Stimulated activated CD4-positive, alpha-beta T cell treated with anti-CD3 and anti-CD28 coated beads, Interleukin-12 subunit alpha, Interleukin-12 subunit beta, amount 100 ng/mL, for 48 hours (primary cell): ENCODE measurements at places on chromosomes 3 and 15.

- DNase-seq, result no peak
Observed at GRCh38 chr3:127443581-127444375, 146.8 kb downstream of the TPRA1 start.

DNA sequence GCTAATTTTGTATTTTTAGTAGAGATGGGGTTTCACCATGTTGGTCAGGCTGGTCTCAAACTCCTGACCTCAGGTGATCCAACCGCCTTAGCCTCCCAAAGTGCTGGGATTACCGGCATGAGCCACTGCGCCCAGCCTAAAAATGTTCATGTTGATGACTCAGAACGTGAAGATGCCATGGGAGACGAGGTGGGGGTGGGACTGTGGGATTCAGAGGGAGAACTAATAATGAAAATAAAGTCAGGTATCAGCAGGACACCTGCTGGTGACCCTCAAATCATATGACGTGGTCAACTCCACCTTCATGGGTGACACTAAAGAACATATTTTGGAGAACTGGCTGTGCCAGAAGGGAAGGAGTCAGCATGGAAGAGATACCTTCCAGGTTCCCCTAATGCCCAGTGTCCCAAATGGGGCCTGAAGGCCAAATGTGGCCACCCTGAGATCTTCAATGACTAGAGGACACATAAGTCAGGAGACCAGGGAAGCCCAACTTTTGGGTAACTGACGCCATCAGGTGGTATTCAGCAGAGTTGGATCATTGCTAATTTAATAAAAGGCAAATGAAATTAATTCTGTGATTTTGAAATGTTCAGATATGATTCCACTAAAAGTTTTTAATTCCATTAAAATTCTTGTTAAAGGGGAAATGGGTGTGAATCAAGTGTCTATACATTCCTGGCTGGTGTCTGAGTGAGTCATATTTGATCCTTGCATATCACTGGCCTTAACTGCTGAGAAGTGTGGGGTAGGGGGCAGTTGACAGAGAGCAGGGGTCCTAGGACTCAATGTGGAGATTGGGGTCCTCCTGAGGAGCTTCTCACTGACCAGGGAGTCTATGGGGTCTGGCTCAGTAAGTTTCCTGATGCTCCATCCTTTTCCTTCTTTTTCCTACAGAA, 88.6 kb upstream of the GSK3B start:
- no peak for DNase-seq

GRCh38 chr3:38255627-38256026, 10.0 kb upstream of the SLC22A13 start:
- no peak for DNase-seq

GRCh38 chr3:15207836-15208504, 1.9 kb downstream of the CAPN7 start:
- no peak for DNase-seq

GRCh38 chr3:10817506-10817905, 1.5 kb downstream of the SLC6A11 start:
- no peak for DNase-seq

- no peak for DNase-seq
Observed at GRCh38 chr15:37788767-37789396, 145.6 kb upstream of the TMCO5A start.

DNA sequence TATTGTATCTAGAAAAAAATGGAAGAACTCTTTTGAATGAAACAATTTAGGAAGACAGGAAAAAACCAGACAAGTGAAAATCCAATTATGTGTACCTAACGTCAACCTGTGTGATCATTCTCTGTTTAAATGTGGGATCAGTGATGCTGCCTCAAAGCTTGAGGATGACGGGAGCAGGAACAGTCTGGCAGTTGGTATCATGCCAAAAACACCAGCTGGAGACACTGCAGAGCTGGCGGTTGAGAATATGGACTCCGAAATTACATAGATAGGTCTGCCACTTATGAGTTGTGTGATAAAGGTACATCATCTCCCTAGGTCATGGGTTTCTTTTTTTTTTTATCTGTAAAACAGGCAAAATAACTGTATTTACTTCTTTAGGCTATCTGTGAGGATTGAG, 480.5 kb downstream of the CNTN4 start:
- no peak for DNase-seq

DNA sequence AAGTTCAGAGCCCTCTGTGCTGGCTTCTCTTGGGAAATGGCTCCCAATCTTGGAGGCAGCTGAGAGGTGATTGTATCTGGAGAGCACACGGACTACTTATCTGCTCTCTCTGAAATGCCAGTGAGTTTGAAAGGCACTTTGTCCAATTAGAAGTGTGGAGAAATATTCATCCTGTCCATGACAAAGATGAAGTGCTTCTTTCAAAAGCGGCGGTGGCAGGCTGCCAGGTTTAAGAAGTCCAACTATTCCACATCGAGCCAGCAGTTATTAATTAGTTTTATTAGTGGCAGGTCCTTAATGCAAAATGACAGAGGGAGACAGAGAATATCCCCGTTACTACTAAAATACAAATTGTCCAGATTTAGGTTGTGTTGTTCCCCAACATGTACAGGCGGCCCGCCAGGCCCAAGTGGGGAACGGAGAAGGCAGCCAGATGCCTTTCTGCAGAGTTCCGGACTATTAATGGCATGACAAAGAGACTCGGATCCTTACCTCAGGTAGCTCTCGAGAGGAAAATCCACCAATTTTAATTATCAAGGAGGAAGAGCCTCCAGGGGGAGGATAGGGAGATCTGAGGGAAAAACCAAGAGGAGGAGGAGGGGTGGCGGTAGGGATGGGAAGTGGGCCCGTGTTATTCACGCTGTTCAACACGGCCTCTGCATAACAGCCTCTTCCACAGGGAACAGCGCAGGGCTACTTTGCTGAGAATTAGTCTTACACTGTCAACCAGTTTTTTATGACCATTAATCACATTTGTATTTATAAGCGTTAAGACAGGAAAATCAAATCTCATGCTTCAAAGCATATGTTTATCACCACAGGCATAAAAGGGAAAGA, 42.0 kb downstream of the RORA start:
- DNase-seq, result no peak

GRCh38 chr3:138043266-138044029, 33.5 kb downstream of the CLDN18 start:
- no peak for DNase-seq

DNA sequence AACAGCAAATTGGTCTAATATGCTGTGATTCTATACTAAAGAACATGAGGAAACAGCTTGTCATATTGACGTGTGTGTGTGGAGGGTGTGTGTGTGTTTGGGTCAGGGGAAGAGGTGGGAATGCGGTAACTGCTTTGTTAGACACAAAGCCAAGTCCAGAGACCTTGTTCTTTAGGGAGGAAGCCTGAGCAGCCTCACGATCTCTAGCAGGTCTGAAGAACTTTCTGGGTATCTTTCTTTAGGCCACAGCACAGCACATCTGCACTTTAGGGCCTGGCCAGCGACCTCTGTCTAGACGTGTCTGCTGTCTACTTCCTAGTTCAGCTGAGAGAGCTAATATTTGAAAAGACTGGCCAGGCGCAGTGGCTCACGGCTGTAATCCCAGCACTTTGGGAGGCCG, 220.0 kb upstream of the TPRG1 start:
- no peak for DNase-seq

DNA sequence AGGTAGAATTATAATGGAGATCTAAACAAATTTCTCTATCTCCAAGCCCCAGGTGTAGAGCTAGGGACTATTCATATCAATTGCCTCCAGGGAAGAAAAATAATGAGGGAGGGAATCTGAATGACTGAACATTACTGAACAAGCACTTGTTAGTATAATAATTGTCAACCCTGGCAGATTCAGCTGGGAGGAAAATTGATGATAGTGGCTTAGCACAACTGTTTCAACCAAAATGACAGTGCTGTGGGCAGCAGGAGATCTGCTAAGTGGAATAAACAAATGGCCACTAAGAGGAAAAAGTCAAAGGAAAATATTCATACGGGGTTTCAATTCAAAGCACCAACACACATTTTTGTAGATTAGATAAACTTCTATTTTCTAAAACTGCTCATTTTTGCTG, 294.9 kb upstream of the ZNF385D start:
- DNase-seq, result no peak

DNA sequence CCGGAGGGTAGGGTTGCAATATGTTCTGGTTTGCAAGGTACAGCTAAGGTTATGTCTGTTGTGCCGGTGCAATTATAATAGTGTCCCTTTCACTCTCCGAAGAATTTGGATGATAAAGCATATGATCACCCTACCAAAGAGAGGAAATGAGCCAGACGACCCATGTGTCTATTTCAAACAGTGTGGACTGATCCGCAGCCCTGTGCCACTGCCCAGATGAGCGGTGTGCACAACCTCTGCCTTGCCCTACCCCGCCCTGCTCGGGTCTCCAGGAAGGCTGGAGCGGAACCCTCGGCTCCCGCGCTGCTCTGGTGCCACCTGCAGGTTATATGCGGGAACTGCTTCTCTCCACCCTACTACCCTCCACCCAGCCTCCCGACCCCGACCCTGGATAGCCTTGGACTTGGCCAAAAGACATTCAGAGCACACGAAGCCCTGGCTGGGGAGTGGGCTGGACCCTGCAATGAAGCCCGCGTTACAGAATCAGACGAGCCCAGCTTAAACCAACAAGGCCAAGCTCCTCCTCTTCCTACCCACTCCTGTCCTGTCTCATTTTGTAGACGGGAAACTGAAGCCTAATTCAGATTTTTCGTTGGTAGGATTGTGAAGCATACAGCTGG, 68.4 kb upstream of the CHRNB4 start:
- peak; percentile 52 for DNase-seq
